Fibroblast of gingiva (primary cell): ENCODE measurements at places on chromosomes 11 and 22.
A peak's percentile ranks its signal among the peaks of the same experiment; 100 is the strongest.

DNA sequence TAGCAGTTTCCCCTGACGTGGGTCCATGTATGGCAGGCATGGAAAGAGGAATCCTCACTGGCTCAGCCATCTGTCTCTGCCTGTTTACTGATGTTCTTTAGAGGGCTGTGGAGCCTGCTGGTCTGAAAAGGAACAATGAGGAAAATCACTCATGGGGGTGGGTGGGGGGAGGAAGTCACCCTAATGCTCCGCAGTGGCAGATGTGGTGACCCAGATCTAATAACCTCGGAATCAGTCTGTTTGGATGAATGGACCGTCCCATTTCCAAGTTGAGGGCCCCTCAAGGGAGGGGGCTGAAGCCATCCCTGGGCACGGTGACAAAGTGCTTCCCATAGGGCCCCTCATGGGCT, 4.4 kb downstream of the BCR start:
- no peak for DNase-seq

- DNase-seq, result peak; percentile 75
These were observed 22.0 kb upstream of the CAT start for GRCh38 chr11:34416766-34417165.

GRCh38 chr11:3879967-3880542, 24.6 kb downstream of the STIM1 start:
- DNase-seq, result no peak

- DNase-seq, result no peak
These were observed 44.2 kb downstream of the CERK start for GRCh38 chr22:46693634-46694415.

GRCh38 chr11:60974726-60975125, 3.2 kb downstream of the CD6 start:
- DNase-seq, result no peak

GRCh38 chr11:14308897-14309387, 50.0 kb downstream of the RRAS2 start:
- DNase-seq, result no peak

- DNase-seq, result peak; percentile 77
These were observed at the start of gene ZNF70 for GRCh38 chr22:23750714-23751440. TSS of gene ZNF70 (minus strand) at chr22:23751112. CDS start at chr22:23745140, 5,972 bp downstream.

GRCh38 chr11:128294001-128294670, 293.2 kb downstream of the ETS1 start:
- DNase-seq, result no peak

DNA sequence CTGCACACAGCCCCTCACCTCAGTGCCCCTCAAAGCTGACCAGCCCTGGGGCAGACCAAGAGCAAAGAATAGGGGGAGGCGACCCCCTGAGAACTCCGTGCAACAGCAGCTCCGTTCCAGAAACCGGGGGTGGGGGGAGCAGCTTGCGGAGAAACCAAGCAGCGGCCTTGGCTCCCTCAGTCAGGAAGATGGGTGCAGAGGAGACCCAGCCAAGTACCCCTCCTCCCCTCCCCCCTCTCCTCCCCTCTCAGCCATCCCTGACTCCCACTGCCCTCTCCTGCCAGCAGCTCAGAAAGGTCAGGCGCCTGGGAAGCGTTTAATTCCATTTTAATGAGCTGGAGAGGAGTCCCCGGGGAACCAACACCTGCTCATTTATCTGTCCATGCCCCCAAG, 78.9 kb downstream of the PDE2A start:
- DNase-seq, result no peak

- peak; percentile 52 for DNase-seq
These were observed 380.1 kb upstream of the SYN3 start for GRCh38 chr22:33438273-33438672.

GRCh38 chr22:44907765-44908737, 101.8 kb downstream of the PHF21B start:
- DNase-seq, result no peak

- DNase-seq, result peak; percentile 49
These were observed 14.4 kb upstream of the LRP5 start for GRCh38 chr11:68297812-68298658.

DNA sequence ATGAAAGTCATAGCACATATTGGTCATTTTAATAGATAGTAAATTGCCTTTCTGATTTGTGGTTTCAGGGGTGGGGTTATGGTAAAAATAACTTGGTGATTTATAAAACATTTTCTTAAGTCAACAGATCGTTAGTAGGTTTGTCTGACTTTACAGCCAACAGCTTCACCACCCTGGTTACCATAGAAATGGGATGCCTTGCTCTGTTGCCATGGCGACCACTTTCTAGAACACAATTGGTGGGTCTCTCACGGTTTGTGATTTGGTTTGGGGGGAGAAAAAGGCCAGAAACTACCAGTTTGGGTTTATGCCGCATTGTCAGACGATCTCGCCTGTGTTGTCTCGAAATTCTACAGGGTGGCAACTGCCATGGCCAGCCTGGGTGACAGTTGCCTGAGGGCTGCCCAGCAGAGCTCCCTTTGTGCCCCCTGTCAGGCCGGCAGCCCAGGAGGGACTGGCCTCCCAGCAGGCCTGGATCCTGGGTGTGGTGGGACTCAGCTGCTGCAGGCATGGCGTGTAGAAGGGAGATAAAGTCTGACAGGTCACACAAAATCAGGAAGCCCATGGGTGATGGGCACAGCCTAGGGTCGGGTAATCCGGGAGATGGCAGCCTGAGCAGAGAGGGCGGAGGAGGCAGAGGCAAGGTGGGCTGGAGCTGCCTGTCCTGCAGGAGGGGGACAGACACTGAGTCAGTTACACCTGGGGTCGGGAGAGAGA, 30.9 kb downstream of the KCNC1 start:
- no peak for DNase-seq

DNA sequence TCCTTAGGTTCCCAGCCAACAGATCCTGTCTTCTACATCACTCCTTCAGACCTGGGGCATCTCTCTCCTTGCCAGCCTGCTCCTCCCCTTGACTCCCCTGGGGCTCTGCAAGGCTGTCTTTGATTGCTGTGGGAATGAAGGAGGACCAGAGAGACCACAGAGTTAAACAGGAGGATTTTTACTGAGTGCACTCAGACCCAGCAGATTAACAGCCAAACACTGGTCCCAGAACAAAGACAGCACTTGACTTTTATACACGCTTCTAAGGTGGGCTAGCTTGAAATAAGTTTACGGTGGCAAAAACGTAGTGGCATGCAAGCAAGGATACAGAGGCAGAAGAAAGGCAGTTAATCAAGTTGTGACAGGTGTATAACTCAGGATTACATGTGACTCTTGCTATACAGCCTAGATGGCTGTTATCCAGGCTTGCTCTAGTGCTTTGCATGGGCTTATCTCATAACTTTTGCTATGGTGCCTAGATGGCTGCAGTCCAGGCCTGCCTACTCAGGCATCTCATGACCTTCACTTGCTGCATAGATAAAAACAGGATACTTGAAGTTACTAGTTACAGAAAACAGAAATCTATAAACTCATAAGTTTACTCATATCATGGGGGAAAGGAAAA, 22.0 kb upstream of the GLYATL1 start:
- no peak for DNase-seq

DNA sequence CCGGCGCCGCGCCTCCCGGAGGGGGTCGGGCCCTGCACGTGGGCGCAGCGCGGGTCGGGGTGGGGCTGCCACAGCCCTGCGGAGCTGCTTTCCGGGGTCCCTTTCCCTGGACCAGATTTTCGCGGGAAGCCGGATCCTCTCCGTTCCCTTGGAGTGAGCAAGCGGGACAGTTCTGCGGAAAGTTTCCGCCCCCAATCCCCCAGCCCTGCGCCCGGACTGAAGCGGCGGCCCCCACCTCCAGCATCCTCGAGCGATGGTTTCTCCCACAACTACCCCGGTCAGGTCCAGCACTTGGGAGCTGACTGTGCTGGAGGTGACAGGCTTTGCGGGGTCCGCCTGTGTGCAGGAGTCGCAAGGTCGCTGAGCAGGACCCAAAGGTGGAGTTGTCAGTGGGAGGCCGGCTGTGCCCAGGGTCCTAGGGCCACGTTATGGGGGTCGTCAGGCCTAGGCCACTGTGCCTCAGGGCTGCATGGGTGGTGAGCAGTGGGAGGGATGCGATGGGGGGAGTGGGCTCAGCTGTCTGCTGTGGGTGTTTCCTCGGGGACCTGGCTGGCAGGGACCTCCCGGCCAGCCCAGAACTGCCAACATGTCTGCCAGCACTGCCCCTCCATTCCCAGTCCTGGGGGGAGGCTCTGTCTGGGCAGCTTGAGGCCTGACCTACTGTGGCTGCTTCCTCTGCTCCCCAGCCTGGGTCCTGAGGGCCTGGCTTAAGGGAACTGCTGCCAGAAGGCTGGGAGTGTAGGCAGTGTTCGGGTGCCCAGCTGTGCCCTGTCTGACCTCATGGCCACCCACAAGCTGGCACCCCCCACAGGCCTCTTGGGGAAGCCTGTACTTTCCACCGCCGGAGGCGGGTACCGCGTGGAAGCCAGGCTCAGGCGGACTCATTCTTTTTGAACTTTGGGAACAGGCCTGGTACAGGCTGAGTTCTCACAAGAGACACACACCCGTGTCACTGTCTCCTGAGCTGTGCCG, 726 bp downstream of the ST3GAL4 start:
- peak; percentile 83 for DNase-seq

GRCh38 chr11:44946263-44946662, 4.4 kb downstream of the TP53I11 start:
- no peak for DNase-seq

GRCh38 chr11:6225896-6226295, 8.5 kb downstream of the FHIP1B start:
- no peak for DNase-seq

DNA sequence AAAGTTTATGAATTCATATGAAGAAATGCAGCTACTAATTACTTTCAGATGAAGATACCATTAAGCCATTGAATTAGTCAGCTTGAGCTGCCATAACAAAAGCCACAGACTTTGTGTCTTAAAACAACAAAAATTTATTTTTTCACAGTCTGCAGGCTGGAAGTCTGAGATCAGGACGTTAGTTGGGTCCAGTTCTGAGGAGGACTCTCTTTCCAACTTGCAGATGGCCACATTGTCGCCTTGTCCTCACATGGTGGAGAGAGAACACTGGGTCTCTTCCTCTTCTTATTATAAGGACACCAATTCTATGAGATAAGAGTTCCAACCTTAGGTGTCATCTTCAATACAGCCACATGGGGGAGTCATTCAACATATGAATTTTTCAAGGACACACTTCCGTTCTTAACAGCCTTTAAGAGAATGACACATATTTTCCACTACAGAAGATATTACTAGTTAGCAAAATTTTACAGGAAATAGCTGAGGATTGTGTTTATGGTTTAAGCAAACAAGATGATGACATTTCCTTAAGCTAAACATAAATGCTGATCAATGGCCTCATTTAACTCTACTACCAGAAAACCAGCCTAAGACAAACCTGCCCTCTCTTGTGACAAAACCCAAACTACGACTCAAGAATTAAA, 56.0 kb downstream of the DCUN1D5 start:
- peak; percentile 93 for DNase-seq

DNA sequence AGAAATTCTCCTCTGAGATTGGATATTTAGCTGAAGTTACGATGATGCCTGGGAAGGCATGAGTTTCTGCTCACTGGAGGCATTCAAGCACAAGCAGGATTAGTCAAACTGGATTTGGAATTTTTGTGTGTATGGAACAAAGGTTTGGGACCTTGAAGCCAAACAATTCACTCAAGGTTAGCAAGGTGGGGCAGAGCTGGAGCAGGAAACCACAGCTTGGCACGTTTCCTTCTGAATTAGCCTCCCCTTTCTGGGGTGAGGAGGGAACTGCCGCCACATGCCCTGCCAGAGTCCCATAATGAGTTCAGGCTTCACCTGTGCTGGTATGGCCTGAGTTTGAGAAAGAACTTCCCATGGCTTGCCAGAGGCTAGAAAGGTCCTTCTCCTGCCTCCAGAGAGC, 50.9 kb upstream of the RRAS2 start:
- DNase-seq, result no peak

DNA sequence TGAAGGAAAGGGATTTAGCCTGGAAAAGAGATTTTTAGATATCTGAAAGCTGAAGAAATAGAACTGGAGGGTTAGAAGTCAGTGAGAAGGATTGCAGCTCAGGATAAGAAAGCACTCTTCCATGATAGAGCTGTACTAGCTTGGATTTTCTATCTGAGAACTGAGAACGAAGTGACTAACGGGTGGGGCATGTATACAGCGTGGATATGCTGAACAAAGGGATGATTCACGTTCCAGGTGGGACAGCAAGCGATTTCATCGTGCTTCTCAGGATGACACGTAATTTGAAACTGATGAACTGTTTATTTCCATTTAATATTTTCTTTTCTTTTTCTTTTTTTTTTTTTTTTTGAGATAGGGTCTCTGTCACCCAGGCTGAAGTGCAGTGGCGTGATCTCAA, 53.0 kb downstream of the GRAMD1B start:
- no peak for DNase-seq

- no peak for DNase-seq
These were observed 1341.5 kb downstream of the BRD1 start for GRCh38 chr22:48486134-48486532.

GRCh38 chr11:66289548-66290329, 796 bp upstream of the YIF1A start:
- no peak for DNase-seq

- no peak for DNase-seq
These were observed 78.6 kb upstream of the B3GNT6 start for GRCh38 chr11:76955459-76956114.

- no peak for DNase-seq
These were observed 121.5 kb downstream of the RRAS2 start for GRCh38 chr11:14237444-14237961.

GRCh38 chr22:39277142-39277607, 32.4 kb upstream of the PDGFB start:
- DNase-seq, result peak; percentile 85

- DNase-seq, result no peak
These were observed 148.8 kb downstream of the DBX1 start for GRCh38 chr11:20011307-20011951.

DNA sequence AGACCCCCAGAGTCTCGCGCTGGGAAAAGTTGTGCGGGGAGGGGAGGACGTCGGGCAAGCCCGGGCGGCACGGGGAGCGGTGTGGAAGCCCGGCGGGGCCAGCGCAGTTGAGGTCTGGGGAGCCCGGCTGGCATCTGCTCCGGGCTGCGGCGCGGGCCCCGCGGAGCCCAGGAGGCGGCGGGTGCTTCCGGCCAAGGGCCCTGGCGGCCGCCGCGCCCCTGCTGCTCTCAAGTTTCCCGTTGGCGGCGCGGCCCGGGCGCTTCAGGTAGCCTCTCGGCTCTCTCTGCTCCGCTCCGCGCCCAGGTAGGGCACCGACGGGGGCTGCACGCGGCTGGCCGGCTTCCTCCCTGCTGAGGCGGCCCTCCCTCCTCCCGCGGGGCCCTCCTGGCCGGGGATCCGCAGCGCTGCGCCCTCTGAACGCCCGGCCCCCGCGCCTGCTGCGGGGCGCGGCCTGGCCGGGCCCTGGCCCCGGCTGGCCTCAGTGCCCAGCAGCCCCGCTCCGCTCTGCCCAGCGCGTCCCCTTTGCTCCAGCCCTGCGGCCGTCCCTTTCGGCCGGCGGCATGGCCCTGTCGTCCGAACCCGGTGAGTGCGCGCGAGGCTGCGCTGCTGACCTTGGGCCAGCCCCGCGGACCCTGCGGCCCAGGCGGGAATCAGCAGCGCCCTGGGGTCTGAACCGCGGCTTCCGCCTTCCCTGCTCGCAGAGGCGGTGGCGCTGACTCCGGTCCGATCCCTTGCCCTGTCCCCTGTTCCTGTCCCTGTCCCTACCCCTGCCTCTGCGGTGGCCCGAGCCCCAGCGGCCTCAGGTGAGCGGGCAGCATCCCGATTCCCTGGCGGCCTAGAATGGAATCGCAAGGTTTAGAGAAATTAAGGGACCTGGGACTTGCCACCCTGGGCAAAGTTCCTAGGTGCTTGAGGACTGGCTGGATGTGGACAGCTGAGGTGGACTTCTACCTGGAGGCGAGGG, 4.3 kb upstream of the AMPD3 start:
- DNase-seq, result peak; percentile 6
